ENCODE measurements at places on chromosomes 5 and 9.

DNA sequence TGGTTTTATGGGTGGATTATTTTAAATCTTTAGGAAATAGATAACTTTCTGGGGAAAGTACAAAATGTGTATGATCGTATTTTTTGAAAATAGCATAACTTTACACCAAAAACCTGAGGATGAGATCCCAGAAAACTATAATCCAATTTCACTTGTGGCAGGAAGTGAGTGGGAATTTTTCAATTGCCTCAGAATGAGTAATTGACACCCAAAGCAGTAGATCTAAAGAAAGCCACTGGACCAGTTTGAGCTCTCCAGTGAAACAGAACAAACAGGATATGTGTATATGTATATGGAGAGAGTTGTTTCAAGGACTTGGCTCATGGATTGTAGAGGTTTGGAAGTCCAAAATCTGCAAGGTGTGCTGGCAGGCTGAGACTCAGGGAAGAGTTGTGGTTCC is 109.2 kb upstream of the SHB start:
- peak; percentile 70 for DNase-seq

DNA sequence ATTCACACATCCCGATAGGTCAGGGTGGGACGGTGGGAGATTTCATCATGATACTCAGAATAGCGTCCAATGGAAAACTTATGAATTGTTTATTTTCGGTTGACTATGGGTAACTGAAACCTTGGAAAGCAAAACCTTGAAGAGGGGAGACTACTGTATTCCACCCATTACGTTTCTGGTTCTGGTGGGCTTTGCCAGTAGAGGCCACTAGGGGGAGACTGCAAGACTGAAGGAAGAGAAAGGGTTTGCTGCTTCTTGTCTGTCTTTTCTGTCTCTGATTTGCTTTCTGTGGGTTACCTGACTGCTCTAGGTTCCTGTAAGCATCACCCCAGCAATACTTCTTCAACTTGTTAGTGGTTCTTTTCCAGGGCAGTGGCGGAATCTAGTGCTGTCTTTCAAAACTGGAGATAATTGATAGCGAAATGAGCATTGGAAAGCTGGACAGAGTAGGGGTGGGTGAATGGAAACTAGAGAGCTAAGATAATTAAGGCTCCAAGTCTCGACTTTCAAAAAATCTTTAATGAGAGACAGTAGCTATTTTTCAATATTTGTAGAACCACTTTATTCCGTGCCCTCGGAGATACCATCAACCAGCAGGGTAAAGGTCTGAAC is 27.0 kb downstream of the GRIN3A start:
- DNase-seq = no peak

- DNase-seq = no peak
These were observed 17.0 kb upstream of the TNC start for GRCh38 chr9:115134941-115135340.

DNA sequence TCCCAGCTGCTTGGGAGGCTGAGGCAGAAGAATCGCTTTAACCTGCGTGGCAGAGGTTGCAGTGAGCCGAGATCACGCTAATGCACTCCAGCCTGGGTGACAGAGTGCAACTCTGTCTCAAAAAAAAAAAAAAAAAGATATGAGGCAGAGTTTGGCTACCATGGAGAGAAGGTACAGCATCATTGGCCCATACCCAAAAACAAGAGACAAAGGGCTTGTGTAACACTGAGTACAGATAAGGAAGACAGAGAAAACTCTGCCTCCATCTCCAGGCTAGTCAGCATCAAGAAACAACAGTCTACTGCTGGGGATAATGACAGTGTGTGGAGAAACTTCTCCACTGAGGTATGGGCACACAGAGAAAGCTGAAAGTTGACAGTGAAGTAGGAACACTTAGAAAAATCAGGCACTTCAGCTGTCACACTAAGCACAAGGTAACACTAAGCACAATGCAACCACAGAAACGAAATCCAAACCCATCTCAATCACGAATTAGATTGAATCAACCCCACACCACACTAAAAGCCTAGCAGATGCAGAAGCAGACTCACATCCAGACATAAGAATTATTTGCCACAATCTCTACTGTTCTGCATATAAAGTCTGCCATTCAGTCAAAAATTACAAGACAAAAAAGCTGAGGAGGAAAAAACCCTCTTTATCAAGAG is 10.5 kb downstream of the PJA2 start:
- DNase-seq = no peak

GRCh38 chr9:121289772-121290370 is 21.9 kb downstream of the GSN start:
- DNase-seq = no peak

DNA sequence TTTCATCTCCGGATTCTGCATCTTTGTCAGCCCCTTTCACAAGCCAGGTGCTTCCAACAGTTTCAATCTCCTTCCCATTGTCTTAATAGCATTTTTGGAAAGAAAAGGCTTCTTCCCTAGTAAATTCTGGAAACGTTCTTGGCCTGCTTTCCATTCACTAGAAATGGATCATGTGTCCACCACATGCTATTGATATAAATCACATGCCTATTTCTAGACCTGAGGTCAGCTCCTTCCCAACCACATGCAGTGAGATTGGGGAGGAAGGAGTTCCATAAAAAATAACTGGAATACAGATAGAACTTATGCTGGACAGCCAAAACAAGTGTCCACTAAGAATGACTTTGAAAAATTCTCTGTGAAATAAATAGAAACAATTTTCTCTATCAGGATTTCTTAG is 181.6 kb upstream of the TMEM161B start:
- no peak for DNase-seq

GRCh38 chr5:95861864-95862561 is 39.5 kb upstream of the GLRX start:
- peak; percentile 30 for DNase-seq

- DNase-seq = no peak
These were observed 84.1 kb upstream of the SLCO4C1 start for GRCh38 chr5:102380174-102380573.

- DNase-seq = no peak
These were observed 47.6 kb downstream of the MRPS27 start for GRCh38 chr5:72272398-72272797.

- no peak for DNase-seq
These were observed 64.7 kb downstream of the MEGF10 start for GRCh38 chr5:127355337-127355736.

DNA sequence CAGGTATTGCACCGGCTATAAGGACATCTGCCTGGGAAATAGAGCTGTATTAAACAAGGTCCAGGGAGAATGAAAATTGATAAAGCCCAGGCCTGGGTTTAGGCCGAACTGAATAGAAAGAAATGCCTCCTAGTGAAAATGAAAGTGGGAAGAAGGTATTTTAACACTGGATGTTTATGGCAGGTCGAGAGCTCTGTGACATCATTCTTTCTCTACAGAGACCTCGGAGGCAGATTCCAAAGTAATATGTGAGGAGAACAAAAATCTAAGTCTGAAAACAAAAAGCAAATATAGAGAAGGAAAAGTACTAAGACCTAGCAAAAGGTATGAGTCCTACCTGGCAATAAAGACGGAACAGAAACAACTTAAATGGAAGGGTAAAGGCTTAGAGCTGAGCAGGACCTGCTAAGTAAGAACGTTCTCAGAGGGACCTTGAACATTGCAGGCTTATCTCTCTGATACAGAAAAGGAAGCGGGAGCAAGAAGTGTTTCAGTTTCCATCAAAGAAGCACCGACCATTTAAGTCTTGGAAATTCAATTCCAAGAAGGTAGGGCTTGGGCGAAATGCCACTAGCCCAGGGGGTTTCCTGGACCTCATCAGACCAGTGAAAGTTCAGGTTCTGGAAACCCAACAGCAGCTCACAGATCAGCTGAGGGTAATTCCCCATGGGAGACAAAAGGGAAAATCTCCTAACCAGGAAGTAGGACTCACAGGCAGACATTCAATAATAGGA is 80.0 kb downstream of the SUSD1 start:
- DNase-seq = no peak

DNA sequence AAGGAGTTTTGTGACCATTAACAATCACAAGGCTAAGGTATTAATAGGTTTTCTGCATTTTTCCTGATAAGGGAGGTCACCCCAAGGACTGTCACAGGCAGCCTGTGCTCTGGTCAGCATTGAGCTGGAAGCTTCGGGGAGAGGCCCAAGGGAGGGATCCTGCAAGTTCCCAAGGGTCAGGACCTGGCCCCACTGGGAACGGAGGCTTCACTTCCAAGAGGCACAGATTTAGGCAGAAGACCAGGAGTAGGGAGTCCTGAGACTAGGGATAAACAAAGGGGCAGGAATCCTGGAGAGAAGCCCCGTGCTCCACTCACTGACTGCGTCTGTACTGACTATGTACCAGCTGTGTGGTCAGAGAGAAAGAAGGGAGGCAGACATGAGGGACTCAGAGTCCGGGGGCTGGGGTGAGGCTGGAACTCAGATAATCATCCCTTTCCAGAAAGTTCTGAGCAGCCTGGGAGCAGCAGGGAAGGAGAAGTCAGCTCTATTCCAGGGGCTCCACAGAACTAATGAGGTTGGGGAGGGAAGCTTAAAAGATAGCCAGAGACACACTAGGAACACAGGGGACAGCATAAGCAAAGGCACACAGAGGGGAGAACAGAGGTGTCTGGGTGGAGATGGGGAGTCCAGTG is 37.8 kb downstream of the B4GALT1 start:
- no peak for DNase-seq

GRCh38 chr5:89276566-89277305 is 393.8 kb upstream of the MEF2C start:
- DNase-seq = no peak

GRCh38 chr9:83299571-83299970 is 236.6 kb upstream of the RASEF start:
- DNase-seq = peak; percentile 90

GRCh38 chr5:459562-460272 is 16.7 kb downstream of the EXOC3 start:
- no peak for DNase-seq

GRCh38 chr5:87300176-87300575 is 32.5 kb downstream of the RASA1 start:
- no peak for DNase-seq

DNA sequence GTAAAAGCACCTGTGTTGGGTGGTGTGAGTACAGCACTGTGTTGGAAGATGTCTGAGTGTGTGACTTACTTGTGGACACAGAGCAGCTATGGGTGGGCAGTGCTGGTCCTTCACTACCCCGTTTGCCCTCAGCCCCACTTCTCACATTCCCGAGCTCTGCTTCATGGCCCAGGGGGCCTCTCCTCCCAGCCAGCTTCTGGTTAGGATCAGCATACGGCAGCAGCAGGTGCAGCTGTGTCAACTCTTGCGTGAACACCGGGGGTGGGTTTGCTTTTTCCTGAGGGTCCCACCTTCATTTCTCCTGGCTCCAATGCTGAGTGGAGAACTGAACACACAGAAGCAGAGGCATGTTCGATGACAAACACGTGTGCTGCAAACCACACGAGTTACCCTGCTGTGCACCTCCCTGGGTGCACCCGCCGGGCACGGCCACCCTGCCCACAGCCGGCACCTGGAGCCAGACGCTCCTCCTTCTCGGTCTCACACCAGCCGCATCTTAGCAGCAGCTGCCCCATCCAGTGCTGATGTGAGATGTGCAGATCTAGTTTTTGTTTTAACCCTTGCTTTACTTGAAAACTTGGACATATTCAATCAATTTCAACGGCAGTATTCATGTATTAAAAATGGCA is 14.9 kb upstream of the SLC6A3 start:
- DNase-seq = no peak

GRCh38 chr5:84430079-84430478 is 45.4 kb upstream of the EDIL3 start:
- no peak for DNase-seq

DNA sequence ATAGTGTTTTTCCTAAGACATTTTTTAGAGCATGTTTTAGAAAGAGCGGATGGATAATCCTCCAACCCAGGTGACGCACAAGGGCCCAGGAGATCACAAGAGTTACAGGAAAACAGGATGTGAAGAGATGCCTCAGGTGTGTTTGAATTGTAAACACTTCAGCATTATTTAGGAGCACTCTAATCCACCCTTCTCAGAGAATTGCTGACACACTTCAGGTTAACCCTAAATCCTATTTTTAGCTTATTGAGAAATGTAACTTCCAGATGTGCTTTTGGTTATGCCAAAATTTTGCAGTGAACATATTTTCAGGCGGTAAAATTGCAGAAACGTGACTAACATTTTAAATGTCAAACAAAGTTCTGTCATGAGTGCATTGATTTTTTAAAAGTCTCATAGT is 755.4 kb upstream of the CTNND2 start:
- DNase-seq = no peak

DNA sequence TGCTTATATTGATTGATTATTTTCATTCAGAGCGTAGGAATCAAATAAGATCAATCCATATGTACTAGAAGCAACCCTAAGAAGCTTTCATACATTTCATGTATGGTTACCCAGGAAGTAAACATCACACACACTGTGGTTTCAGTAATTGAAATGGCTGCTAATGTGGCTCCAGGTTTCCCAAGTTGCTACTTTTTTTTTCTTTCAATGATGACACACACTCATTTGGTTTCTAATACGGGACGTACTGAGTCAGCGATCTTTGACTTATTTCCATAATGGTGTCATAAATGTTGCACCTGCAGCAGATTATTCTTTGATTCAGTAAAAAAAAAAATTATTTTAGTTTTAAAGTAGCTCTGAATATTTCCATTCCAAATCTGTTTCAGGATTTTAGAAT is 248.6 kb downstream of the CTNND2 start:
- no peak for DNase-seq

- DNase-seq = no peak
These were observed 166.9 kb downstream of the TRIO start for GRCh38 chr5:14309878-14310531.

- DNase-seq = no peak
These were observed 71.9 kb downstream of the SMIM23 start for GRCh38 chr5:171857489-171857876.

DNA sequence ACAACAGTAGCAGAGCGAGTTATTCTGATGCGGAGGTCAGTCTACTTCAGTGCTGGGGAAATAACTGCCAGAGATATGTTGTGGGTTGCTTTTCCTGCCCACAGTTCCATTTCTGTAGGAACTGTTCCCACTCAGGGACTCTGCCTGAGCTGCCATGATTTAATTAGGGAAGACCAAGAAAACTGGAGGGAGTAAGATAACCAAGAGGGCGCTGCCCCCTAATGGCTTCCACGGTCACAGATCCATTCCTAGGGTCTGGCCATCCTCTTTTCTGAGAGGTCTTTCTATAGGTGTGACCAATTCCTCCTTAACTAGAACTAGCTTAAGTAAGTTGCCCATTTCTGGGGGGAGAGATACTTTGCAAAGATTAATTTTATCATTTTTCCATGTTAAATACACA is 125.9 kb downstream of the APBA1 start:
- DNase-seq = peak; percentile 19

GRCh38 chr5:103375350-103375749 is 116.8 kb downstream of the MACIR start:
- no peak for DNase-seq

- no peak for DNase-seq
These were observed 18.6 kb downstream of the BAAT start for GRCh38 chr9:101366038-101366756.

DNA sequence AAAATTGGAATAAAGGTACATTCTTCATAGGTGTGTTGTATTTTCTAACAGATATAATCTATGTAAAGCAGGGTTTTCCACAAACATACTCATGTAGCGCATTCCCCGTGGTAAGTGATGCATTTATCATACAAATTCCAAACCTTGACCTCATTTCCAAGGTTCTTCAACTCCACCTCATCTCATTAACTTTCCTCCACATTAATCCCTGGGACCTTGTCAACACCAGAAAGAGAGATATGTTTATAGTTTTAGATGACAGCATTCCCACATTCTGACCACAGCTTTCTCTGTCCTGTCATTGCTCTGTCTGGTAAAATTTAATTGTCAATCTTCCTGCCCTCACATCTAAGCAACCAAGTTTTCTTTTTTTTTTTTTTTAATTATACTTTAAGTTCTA is 415.1 kb downstream of the TMEM161B start:
- no peak for DNase-seq

GRCh38 chr5:158007336-158007735 is 148.4 kb upstream of the CLINT1 start:
- no peak for DNase-seq
